T-helper 1 cell treated with Interleukin-12 subunit alpha and Interleukin-12 subunit beta and Interleukin-4 antibody, amounts not matched to agents 30 ng/mL and 1 ng/mL, for 36 hours (primary cell): ENCODE measurements at places on chromosomes 16 and 17. TPM values are rescaled to one million over a fixed set of nuclear protein-coding genes. Genes with fewer than 3 reads are reported as not detected.

GAS7 gene
- not detected in 2 replicates for total RNA-seq

OR1F1 gene
- total RNA-seq = not detected in 2 replicates

DHRS7C gene
- total RNA-seq = not detected in 2 replicates

NACA2 gene
- total RNA-seq = 0.37 TPM in 1 of 2 replicates, not detected in the other

GAST gene
- not detected in 2 replicates for total RNA-seq

PYDC1 gene
- total RNA-seq = not detected in 2 replicates

TAOK1 gene
- 60.2 and 63.6 TPM in 2 replicates for total RNA-seq
